ENCODE measurements at places on chromosomes 16 and 17.

DNA sequence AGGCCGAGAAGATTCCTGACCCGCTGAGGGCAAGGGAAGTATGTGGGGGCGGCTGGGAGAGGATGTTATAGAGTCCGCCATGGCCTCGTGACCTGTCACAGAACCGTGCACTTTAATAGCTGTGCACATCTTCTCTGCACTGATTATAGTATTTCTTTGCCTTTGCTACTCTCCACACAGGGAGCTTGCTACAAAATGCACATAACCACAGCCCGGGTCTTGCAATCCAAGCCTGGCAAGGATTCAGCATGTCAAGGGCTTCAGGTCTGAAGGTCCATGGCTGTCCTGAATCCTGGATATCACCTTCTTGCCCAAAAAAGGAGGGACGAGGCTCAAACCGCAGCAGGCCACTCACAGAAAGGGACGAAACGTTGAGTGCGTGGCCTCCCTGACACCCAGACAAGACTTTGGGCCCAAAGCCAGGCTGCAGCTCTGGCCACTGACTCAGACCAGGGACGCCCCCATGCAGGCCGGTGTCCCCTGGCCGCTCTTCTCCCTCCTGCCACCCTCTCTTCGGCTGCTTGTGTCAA is 43.7 kb downstream of the USP22 start:
- no peak for DNase-seq

DNA sequence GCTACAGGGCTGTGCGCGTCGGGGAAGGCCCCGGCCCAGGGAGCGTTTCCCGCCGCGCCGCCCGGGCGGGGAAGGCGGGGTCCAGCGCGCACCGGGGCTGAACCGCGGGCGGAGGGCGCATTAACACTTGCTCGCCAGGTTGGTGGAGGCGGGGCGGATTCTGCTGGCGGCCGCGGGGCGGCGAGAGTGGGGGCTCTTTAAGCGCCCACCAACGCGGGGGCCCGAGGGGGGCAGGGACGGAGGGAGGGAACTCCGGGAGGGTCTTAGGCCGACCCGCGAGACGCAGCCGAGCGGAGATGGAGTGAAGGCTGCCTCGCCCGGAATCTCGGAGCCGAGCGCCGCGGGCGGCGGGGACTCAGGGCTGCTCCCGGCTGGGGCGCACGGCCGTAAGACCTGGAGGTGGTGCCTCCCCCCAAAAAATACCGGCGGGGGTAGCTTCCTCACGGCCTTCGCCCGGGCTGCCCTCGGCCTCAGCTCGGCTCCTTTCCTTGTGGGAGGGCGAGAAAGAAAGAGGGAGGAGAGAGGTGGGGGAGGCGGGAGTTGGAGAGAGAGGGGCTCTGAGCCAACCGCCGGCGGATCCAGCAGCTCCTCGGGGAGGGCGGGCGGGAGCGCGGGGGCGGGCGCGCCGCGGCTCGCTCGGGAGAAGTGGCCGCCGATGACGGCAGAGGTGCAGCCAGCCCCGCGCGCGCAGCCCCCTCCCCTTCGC is 415 bp upstream of the FOXF1 start:
- no peak for DNase-seq

- peak; percentile 35 for DNase-seq
Measured at GRCh38 chr16:31333686-31334649, 21.0 kb upstream of the ITGAX start.

DNA sequence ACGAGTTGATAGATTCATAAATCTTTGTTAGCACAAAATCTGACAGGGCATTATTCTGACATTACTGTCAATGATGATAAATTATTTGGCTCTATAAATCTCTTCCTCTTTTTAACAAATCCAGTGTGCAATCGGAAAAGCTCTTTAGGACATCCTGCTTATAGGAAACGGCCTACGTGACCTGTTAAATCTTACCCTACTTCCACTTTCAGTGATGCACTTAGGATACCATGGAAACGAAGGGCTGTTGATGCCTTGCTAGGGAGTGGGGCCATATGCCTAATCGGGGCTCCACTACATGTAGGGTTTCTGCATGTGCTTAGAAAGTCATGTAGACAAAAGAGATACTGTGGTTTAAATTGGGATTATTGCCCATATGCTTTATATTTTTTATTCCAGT is 27.2 kb downstream of the ZNF594 start:
- no peak for DNase-seq

DNA sequence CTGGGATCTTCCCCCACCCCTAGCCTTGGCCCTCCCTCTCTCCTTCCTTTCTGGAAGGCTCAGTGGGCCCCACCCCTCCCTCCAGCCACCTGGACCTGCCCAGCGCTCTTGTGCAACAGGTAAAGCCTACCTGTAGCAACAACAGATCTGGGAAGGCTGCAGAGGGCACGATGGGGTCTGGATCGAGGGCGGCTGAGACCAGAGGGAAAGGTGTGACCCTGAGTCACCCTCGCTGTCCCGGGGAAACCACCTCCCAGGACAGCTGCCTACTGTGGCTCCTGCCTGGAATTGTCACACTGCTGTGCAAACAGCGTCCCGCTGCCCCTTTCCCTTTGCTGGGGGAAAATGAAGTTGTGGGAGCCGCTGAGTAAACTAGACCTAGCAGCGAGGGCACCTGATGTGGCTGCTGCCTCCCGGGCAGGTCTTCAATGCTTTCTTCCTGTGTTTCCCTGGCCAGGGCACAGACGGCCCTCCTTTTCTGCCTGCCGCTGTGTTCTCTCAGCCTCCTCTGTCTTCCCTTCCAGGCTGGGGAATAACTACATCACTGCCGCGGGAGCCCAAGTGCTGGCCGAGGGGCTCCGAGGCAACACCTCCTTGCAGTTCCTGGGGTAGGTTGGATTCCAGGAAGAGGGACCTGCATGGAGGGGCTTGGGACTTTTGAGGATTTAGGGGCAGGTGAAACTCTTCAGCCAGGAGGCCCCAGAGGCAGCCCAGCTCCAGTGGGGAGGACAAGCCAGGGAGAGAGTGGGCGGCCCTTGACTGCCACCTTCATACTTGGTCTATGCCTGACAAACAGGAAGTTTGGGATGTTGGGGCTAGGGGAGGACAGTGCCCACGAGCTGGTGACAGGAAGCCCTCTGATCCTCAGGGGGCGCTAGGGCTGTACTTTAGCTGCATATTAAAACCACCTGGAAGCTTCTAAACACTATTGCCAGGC is 22.2 kb upstream of the CYLD start:
- DNase-seq, result no peak

- DNase-seq, result no peak
Measured at GRCh38 chr17:39600997-39601597, 6.6 kb downstream of the NEUROD2 start.

DNA sequence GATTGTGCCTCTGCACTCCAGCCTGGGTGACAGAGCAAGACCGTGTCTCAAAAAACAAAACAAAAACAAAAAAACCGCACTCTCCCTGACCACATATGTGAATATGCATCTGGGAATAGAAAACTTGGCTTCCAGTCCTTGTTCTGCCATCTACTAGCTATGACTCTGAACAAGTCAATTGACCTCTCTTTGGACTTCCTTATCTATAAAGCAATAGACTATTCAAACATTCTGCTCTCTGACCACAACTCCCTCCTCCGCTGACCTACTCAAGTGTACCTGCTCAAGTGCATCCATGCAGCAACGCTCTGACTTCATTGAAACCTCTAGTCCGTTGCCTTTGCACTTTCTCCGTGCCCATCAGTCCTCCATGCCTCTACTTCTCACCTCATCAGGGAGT is 52.6 kb upstream of the KDM6B start:
- DNase-seq, result peak; percentile 40

- no peak for DNase-seq
Measured at GRCh38 chr16:2152695-2153506, 2.7 kb upstream of the TRAF7 start.

GRCh38 chr16:50314665-50315064 is 48.3 kb downstream of the ADCY7 start:
- DNase-seq, result no peak
